ENCODE measurements at places on chromosomes 5 and 9. TPM values are rescaled to one million over a fixed set of nuclear protein-coding genes. Genes with fewer than 3 reads are reported as not detected.

- no peak for DNase-seq
Observed at GRCh38 chr5:158899211-158899610, 200.5 kb downstream of the EBF1 start.

DNA sequence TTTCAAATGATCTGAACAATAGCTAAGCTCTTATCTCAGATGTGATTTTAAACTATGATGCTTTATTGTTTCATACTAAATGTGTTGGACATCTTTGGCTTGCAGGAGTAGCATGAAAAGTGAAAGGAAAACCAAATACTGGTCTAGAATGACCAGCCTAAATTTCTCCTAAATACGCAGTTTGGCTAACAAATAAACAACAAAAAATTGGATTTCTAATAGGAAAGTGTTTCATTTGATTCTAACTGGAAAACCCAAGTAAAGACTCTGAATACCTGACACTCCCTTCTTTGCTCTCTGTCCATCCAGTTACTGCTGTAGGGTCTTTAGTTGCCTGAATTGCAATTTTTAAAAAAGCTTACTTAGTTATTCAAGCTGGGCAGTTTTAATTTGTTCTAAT is 111.7 kb upstream of the ACOT12 start:
- DNase-seq = no peak

Gene C9
- 0.22 TPM for polyA plus RNA-seq

Gene GPR21
- polyA plus RNA-seq = 0.44 TPM

Gene GABRG2
- not detected for polyA plus RNA-seq
